ENCODE measurements at places on chromosomes 1 and 21. TPM values are rescaled to one million over a fixed set of nuclear protein-coding genes. Genes with fewer than 3 reads are reported as not detected.

HCRTR1 gene
- not detected for total RNA-seq

MMP23B gene
- total RNA-seq: 4.7 TPM

CELSR2 gene
- total RNA-seq: 1.1 TPM

CYB5RL gene
- total RNA-seq: 3.5 TPM

DMRTA2 gene
- total RNA-seq: 0.08 TPM

LCA5L gene
- total RNA-seq: 0.35 TPM

CRP gene
- total RNA-seq: not detected

SH2D1B gene
- total RNA-seq: not detected
